ENCODE measurements at places on chromosomes 4 and X.

GRCh38 chrX:103415068-103415467, 38.7 kb downstream of the BEX3 start:
- no peak for DNase-seq

- no peak for DNase-seq
Observed at GRCh38 chr4:25984796-25985195, 70.8 kb downstream of the SMIM20 start.

DNA sequence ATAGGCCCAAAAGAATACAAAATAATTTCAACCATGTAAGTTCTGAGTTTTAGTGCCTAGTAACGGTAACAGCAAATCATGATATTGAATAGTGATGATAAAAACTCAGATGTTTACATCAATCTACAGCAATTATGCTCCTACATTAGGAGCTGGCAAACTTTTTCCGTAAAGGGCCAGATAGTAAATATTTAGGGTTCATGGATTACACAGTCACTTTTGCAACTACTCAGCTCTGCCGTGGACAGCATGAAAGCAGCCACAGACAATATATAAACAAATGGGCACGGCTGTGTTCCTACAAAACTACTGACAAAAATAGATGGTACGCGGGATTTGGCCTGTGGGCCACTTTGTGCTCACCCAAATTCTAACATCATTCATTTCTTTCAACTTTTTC, 167.8 kb upstream of the NAP1L5 start:
- no peak for DNase-seq

GRCh38 chr4:105550641-105551040, 1.8 kb upstream of the ARHGEF38 start:
- DNase-seq: no peak

DNA sequence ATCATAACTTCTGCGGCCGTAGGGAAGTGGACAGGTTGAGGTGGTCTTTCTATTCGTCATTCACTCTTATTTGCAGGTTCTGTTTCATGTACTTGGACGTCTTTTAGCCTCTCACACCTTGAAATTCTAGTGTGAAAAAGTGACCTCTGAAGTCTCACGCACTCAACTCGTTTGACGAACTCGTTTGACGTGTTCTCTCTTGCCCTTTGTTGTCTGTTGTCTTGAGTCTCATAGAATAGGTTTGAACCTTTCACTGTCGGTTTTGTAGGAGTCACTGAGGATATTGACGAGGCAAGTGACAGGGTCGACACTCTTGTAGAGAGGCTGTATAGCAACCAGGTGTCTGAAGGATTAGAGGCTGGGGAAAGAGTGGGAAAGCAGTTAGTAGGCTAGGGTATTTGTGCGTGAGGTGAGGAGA, 1.1 kb upstream of the PGRMC2 start:
- DNase-seq: peak; percentile 14

DNA sequence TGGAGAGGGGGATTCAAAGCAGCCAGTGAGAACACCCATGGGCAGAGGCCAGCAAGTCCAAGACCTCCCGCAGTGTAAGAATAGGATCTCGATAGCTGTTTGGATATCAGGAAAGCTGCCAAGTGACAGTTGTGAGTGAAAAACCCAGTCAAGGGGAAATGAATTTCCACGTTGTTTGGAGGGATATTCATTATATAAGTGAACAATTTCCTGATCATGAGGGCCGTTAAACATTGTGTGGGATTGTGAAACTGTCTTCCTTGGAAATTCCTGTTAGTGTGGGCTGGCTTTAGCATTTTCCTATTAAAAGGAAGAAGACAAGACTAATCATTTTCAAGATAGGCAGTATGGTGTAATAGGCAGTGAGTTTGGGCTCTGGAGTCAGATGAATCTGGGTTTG, 15.0 kb downstream of the CLDN2 start:
- DNase-seq: no peak

DNA sequence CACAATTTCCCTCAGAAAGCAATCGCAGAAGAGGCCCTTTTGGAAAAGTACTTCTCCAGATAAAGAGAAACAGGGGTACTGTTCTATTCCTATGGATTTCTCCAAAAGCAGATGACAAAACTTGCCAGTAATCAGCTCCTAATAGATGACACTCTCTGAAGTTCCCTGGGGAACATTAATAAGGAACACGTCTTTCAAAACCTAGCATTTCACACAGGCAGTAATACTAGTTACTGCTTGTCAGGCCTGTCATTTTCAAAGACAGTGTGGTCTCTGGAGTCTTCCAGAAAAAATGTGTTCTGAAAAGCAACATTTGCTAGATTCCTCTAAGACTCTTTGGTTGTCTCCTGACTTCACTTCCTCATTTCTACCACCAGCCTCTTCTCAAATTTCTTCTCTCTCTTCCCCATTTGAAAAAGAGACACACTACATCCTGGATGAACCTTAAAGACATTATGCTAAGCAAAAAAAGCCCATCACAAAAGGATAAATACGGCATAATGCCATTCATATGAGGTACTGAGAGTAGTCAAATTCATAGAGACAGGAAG, 47.3 kb downstream of the CHRDL1 start:
- DNase-seq: no peak

DNA sequence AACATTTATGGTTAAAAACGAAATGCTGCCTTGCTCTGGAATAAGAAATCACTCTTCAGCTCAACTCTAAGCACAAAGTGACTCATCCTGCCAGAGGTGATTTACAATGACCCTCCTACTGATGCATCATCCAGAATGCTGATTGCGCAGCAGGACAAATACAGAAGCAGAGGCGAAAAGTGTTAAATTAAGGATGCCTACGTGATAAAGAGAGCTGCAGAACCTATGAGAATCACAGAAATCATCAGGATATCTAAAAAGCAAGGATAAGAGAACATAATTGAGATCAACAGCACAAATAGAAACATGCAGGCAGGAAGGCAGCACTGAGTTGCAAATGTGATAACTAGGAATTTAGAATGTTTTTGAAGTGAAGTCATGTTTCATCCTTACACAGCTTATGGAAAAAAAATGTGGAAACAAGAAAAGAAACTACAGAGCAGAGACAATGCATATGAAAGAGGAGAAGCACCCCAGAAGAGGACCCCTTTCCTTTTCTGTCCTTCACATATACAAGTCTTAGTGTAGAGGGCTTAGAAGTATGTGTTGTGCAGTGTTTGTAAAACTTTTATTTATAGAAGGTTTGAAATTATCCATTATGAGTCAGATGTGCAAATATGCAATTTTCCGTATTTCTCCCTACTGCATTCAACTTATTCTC, 188.4 kb downstream of the SLC7A11 start:
- peak; percentile 82 for DNase-seq

DNA sequence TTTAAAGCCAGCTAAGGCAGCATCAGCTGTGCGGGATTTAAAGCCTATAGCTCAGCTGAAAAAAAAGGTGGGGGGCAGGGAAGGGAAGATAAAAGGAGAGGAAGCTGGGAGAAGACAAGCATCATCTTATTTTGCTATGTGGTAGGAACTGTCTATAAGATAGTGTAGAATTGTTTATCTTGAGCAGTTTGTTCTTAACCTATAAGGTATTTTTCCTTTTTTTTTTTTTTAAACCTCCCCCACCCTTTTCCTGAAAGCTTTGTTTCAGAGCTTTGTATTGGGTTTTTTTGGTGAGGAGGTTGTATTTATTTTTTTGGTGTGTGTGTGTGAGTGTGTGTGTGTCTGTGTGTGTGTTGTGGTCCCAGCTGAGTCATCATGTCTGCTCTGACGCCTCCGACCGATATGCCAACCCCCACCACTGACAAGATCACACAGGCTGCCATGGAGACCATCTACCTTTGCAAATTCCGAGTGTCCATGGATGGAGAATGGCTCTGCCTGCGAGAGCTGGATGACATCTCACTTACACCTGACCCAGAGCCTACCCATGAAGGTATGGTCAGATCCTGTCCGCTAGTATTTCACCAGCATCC, 531 bp downstream of the RUFY3 start:
- peak; percentile 69 for DNase-seq

- DNase-seq: peak; percentile 92
Observed at GRCh38 chr4:77007358-77008230, 58.0 kb downstream of the SEPTIN11 start.

DNA sequence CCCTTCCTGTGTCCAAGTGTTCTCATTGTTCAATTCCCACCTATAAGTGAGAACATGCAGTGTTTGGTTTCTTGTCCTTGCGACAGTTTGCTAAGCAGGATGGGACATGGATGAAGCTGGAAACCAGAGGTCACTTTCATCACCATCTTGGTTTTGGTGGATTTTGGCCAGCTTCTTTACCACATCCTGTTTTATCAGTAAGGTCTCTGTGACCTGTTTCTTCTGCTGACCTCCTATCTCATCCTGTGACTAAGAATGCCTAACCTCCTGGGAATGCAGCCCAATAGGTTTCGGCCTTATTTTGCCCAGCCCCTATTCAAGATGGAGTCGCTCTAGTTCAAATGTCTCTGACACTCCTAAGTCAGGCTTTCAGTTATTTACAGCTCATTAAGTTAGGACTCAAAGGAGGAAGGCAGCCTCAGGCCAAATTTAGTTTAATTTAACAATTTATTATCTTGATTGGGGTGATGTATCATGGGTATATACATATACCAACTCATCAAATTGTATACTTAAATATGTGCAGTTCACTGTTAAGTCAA, 169.9 kb upstream of the NDP start:
- DNase-seq: no peak

DNA sequence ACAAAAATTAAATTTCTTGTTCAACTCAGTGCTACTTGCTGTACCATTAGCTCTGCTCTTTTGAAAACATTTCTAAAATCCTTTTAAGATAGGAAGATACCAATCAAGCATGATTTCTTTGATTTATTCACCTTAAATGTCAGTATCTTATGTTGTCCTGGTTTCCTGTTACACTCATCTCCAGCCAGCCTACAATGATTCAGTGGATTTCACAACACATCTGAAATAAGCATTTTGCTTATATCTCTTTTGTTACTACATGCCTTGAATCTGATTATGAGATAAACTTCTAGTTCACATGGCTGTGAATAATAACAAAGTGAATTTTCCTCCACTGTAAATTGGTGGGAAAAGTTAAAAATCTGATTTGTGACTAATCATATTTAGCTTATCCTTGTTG, 112.5 kb upstream of the BMP3 start:
- DNase-seq: no peak

DNA sequence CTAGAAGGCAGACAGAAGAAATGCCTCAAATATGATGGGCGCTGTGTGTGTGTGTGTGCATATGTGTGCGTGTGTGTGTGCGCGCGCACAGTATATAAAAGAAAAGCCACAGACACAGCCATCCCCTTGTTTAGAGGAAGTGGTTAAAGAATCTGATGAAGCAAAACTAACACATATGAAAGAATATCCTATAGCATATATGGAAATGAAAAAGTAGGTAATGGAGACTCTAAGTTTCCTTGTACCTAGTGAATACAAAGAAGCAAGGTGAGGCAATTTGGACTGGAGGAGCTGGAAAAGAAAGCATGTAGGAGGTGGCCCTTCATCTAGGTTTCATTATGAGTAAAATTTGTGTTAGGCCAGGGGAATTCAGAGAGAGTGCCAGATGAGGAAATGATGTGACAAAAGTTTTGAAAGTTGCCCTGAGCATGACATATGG, 58.6 kb upstream of the MCF2 start:
- no peak for DNase-seq

DNA sequence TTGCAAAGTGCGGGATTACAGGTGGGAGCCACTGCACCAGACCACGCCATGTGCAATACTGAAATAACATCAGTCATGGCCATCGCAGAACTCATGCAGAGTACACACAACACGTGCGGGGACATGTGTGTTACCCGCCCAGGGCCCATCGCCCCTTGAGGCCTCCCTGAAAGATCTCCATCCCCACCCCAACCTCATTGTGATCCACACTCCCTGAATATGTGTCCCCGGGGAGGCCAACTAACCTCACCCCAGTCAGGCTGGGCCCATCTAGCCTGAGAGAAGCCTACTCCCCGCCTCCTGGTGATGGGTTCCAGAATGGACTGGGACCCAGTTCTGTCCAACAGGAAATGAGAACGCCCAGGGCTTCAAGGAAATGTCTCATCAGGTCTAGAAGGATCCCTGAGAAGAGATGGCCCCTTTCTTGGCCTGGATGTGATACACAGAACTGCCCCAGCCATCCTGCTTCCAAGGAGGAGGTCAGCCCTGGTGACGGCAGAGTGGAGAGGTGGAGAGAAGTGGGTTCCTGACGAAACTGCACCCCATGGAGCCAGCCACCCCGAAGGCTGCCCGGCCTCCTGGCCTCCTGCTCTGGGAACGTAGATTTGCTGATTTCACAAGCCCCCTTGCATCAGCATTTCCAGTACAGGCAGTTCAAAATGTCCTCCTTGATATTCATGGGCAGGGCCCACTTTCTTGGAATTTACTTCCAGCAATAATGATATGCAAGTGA, 22.5 kb upstream of the CLDN24 start:
- no peak for DNase-seq

DNA sequence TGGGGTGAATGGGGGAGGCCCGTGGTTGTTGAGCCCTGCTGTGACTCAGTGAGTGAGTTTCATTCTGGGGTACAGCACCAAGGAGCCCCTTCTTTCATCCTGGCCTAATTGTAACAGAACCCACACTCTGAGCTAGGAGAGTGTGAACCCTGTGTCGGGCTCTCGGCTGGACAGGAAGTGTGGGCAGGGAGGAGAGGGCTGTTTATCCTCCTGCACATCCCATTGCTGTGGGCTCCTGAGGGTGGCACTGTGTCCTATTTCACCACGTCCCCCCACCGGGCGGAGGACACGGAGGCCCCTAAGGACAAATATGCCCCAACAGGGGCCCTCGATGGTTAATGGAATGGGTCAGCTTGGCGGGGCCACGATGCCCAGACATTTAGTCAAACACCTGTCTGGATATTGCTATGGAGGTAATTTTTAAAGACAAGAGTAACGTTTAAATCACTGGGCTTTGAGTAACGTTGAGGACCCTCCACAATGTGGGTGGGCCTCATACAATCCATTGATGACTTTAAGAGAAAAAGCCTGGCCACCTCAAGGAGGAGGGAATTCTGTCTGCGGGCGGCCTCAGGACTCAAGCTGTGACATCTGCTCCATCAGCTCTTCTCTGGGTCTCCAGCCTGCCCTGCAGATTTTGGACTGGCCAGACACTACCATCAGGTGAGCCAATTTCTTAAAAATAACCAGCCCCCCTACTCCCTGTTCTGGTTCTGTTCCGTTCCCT, 46.1 kb upstream of the SORCS2 start:
- no peak for DNase-seq

All from fibroblast of skin of scalp (primary cell).